ENCODE measurements at places on chromosomes 3 and 15. TPM values are rescaled to one million over a fixed set of nuclear protein-coding genes. Genes with fewer than 3 reads are reported as not detected.

- no peaks in the 10 kb centered on the region for H3K27me3 ChIP-seq
- H3K36me3 ChIP-seq: no peaks in the 10 kb centered on the region
- no peaks in the 10 kb centered on the region for H3K4me1 ChIP-seq
- H3K4me3 ChIP-seq: no peak overlapping the region
Observed at GRCh38 chr3:134075568-134075825, 45.8 kb upstream of the SLCO2A1 start.

DNA sequence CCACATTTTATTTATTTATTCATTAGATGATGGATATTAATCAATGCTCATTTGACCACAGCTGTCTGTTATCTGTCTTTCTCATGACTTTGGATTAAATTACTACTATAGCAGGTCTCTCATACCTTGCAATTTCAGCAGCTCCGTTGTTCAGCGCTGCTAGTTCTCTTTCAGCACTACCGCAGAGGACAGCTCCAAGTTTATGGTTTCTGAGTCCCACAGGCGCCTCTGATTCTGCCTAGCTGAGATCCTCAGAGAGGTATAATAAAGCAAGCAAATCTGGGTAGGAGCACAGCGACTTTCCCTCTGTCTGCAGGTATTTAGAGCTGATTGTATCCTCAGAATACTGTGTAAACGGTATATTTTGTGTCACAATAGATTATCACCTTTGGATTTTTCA is 204.9 kb downstream of the CNTN4 start:
- H3K4me3 ChIP-seq: no peak overlapping the region
- H3K36me3 ChIP-seq: no peaks in the 10 kb centered on the region

- no peaks in the 10 kb centered on the region for H3K27me3 ChIP-seq
- H3K27ac ChIP-seq: no peak overlapping the region
- H3K4me1 ChIP-seq: no peaks in the 10 kb centered on the region
Observed at GRCh38 chr3:135142530-135142929, 347.5 kb downstream of the EPHB1 start.

DNA sequence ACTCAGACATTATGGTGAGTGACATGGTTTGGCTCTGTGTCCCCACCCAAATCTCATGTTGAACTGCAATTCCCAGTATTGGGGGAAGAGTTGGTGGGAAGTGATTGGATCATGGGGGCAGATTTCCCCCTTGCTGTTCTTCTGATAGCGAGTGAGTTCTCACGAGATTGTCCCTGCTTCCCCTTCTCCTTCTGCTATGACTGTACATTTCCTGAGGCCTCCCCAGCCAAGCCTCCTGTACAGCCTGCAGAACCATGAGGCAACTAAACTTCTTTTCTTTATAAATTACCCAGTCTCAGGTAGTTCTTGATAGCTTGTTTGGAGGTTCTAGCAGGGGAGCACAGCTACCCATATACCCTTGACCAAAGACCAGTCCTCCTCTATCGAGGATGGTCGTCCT is 45.9 kb downstream of the ADAM10 start:
- H3K27ac ChIP-seq: no peak overlapping the region
- H3K4me1 ChIP-seq: no peaks in the 10 kb centered on the region
- DNase-seq: no peak
- H3K4me3 ChIP-seq: no peak overlapping the region

DNA sequence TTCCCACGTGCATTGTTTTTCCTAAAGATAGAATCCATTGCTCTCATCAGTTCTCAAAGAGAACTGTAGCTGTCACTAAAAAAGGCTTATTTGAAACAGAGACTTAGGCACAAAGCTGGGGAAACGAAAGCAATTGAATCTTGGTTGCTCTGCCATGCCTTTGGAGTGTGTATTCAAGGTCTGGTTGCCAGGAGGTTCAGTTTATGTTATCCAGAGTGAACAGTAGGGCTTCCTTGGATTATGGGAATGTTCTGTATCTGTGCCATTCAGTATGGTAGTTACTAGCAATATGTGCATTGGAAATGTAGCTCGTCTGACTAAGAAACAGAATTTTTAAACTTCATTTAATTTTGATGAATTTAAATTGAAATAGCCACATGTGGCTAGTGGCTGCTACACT is 50.6 kb downstream of the CLSTN2 start:
- no peaks in the 10 kb centered on the region for H3K4me1 ChIP-seq
- peaks cover 15% of the 10 kb centered on the region for H3K27me3 ChIP-seq
- H3K4me3 ChIP-seq: no peak overlapping the region
- H3K27ac ChIP-seq: no peak overlapping the region
- DNase-seq: no peak
- no peaks in the 10 kb centered on the region for H3K36me3 ChIP-seq

DNA sequence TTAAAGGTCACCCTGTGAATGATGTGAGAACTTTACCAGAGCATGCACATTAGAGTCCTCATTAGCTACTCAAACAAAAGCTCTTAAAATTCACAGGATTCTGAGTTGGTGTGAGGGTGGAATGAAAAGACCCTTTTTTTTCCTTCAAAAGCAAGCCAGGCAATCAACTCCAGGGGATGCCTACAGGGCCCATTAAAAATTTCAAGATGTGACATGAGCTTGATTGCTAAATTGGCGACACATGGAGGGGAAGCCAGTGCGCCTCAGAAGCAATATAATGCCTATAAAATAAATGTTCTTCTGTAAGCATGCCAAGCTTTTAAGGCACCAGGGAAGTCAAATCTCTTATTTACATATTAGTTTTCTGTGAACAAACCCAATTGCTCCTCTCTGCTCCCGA is 328.8 kb upstream of the SUCLG2 start:
- no peaks in the 10 kb centered on the region for H3K27me3 ChIP-seq
- H3K27ac ChIP-seq: no peak overlapping the region
- no peaks in the 10 kb centered on the region for H3K4me1 ChIP-seq
- no peaks in the 10 kb centered on the region for H3K36me3 ChIP-seq

- DNase-seq: peak; percentile 46
- H3K4me1 ChIP-seq: peaks cover 22% of the 10 kb centered on the region
- no peaks in the 10 kb centered on the region for H3K36me3 ChIP-seq
- no peak overlapping the region for H3K4me3 ChIP-seq
- peak overlapping the region; percentile 70 for H3K27ac ChIP-seq
Observed at GRCh38 chr3:72319194-72320094, 528.8 kb downstream of the SHQ1 start.

DNA sequence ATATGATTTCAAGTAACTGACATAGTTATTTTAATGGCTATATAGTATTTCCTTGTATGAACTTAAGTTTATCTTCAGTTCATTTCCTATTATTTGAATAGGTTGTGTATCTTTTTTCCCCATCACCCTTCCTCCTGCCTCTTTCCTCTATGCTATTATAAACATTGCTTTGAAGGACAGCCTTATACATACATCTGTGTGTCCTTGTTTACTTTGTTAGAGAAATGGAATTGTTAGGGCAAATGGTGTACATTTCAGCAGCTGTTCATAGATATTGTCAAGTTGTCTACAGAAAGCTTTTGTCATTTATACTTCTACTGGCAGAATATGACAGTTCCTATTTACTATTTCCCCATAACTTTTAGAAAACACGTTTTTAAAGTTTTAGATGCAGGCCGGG is 18.4 kb downstream of the AKAP13 start:
- peaks cover 36% of the 10 kb centered on the region for H3K4me1 ChIP-seq
- no peaks in the 10 kb centered on the region for H3K36me3 ChIP-seq
- H3K4me3 ChIP-seq: no peak overlapping the region
- no peaks in the 10 kb centered on the region for H3K27me3 ChIP-seq
- DNase-seq: no peak
- no peak overlapping the region for H3K27ac ChIP-seq

DNA sequence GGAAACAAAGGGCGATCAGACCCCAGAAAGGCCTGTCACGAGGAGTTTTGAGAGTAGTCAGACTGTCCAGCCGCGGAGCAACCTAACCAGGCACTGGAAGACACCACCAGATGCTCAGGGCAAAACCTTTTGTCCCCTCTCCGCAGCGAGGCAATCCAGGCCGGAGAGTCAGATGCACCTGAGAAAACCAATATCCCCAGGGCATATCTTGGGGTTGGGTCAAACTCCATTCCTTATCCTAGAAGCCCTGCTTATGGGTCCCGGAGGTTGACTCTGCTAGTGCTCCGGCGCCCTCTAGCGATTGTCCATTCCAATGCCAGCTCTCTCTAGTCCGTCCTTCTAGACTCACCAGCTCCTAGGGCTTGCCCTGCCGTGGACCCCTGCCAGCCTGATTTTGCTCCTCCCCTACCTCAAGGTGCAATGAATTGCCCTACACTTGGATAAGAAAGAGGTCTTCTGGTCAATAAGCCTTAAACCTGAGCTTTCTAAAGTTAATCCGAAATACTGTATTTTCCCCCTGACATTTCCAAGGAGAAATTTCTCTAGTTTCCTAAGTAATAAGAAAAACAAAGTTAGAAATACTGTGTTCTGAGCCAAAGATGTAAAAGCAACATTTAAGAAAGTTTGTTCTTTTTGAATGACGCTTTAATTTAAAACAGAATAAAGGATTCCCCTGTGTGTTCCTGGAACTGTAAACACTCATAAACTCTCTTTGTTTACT is 5.5 kb downstream of the CPNE4 start:
- H3K27ac ChIP-seq: no peak overlapping the region
- DNase-seq: peak; percentile 93
- peaks cover 40% of the 10 kb centered on the region for H3K27me3 ChIP-seq
- no peaks in the 10 kb centered on the region for H3K4me1 ChIP-seq
- no peak overlapping the region for H3K4me3 ChIP-seq

GRCh38 chr3:113685124-113685523 is 11.3 kb downstream of the USF3 start:
- no peaks in the 10 kb centered on the region for H3K27me3 ChIP-seq
- H3K4me1 ChIP-seq: peaks cover under 1% of the 10 kb centered on the region
- no peak for DNase-seq
- no peak overlapping the region for H3K27ac ChIP-seq
- no peaks in the 10 kb centered on the region for H3K36me3 ChIP-seq

- H3K36me3 ChIP-seq: no peaks in the 10 kb centered on the region
- DNase-seq: no peak
- no peaks in the 10 kb centered on the region for H3K27me3 ChIP-seq
Observed at GRCh38 chr3:12829886-12830784, 11.2 kb downstream of the RPL32 start.

DNA sequence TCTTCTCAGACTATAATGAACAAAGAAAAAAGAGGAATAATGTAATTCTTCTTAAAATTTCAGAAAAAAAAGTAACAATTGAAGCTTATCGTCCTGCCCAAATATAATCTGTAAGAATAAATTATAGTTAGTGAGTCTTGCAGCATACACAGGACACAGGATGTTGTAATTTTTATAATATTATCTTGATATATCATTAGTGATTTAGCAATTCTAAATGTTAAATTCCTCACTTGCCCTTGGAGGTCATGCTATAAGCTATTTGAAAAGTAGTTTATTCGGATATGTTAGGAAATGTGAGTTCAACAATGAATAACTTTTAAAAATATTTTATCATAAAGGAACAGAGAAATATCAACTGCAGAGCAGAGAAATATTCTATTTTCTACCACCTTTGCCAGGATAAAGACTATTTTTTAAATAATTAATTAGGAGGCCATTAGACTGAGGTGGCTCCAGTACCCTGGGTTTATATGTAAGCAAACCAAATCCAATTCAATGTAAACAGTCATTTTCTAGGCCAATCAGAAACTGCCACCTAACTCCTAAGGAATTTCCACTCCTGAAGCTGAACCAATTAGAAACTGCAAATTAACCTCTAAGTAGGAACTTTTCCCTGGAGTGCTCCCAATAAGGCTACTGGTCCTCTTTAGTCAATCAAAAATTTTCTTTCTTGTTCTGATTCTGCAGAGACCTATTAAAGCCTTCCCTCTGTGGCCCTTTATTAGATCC is 1109.3 kb downstream of the ROBO2 start:
- H3K4me1 ChIP-seq: no peaks in the 10 kb centered on the region
- no peak overlapping the region for H3K4me3 ChIP-seq
- DNase-seq: no peak
- no peak overlapping the region for H3K27ac ChIP-seq
- no peaks in the 10 kb centered on the region for H3K36me3 ChIP-seq

GRCh38 chr3:150521463-150521862 is 24.8 kb downstream of the SERP1 start:
- H3K36me3 ChIP-seq: no peaks in the 10 kb centered on the region
- H3K27ac ChIP-seq: no peak overlapping the region
- no peak for DNase-seq
- H3K4me3 ChIP-seq: no peak overlapping the region
- no peaks in the 10 kb centered on the region for H3K27me3 ChIP-seq
- no peaks in the 10 kb centered on the region for H3K4me1 ChIP-seq

DNA sequence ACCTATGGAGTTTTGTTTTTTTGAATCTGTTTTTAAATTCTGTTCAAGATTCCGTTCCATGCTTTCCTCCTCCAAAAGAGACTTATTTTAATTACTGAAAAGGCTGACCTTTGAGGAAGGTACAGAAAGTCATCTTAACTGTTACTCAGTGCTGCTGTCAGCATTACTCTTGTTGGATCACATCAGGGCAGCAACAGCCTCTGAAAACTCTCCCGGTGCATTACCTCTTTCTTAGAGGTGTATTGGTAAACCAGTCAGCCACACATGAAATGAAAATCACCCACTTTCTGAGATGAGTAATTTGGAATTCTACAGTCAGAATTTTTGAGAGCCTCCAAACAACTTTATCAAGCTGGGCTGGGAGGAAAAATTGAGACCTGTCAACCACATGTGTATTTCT is 88.5 kb upstream of the LIMD1 start:
- H3K36me3 ChIP-seq: peaks cover 5% of the 10 kb centered on the region
- no peak overlapping the region for H3K4me3 ChIP-seq
- DNase-seq: no peak

GRCh38 chr3:43957553-43957952 is 266.8 kb downstream of the ABHD5 start:
- no peak overlapping the region for H3K27ac ChIP-seq
- H3K36me3 ChIP-seq: no peaks in the 10 kb centered on the region
- no peak overlapping the region for H3K4me3 ChIP-seq
- peaks cover 7% of the 10 kb centered on the region for H3K4me1 ChIP-seq
- no peak for DNase-seq

Gene OR5K2
- not detected for total RNA-seq

Gene DNAJA4
- 3.2 TPM for total RNA-seq

Gene SRP14
- 219 TPM for total RNA-seq

Gene GPR149
- total RNA-seq: 0.44 TPM
